ENCODE measurements at places on chromosomes 12 and 14.

GRCh38 chr12:124863416-124864325, at the start of gene SCARB1:
Gene SCARB1 (minus strand): TSS chr12:124863864. CDS start chr12:124863720, 144 bp downstream.
- peak; percentile 92 for ATAC-seq

- no peak for ATAC-seq
Observed at GRCh38 chr12:114136631-114137030, 170.5 kb upstream of the RBM19 start.

DNA sequence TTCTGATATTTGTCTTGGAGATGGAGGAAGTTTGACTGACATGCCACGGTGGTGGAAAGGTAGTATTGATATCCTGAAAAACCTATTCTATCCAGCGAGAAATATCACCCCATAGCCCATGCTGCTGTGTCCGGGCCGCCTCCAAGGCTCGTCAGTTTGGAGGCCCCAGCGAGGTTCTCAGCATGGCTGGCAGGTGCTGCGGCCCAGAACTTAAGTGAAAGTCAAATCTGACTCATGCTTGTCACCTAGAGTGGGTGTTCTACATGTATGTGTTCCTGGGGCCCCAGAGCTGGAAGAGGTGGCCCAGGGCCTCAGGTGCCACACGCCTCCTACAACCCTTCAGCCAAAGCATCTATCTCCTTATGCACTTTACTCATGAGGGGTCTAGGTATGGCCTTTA, 92.9 kb downstream of the GCH1 start:
- ATAC-seq = no peak

- ATAC-seq = no peak
Observed at GRCh38 chr12:113413488-113413939, 8.7 kb upstream of the SDSL start.

DNA sequence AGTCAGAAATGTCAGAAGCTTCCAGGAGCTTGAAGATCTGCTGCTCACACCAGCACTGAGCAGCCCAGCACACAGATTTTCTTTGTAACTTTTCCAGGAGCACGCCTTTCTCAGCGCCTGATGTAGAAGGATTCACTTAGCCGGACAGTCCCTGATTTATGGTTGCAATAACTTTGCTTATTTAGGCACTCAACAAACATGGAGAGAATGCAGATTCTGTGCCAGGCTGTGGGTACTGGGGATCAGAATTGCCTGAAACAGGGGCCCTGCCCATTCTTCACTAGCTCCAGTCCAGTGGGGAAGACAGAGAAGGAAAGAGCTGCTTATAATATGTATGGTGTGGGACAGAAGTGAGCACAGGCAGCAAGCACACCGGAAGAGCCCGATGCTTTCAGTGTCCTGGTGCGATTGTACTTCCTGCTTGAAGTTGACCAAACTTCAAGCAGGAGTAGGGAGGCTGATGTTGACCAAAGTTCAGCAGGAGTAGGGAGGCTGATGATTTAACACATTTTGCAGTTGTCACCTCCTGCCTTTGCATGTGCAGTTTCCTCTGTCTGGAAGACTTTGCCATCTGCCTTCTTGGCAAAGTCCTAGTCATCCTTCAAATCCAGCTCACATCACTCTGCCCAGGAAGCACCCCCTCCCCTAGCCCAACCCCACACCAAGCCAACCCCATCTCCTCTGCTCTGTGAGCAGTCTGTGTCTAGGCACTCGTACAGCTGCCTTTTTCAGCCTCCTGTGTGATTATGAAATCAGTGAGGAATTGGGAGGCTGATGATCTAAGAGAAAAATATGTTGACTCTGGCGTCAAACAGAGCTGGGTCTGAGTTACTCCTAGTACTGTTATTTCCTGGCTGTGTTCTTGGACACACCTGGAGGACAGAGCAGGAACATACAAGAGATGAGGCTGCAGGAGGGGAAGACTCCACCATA, 12.0 kb upstream of the PRIMA1 start:
- peak; percentile 71 for ATAC-seq

- no peak for ATAC-seq
Observed at GRCh38 chr12:15173142-15173541, 48.1 kb downstream of the RERG start.

DNA sequence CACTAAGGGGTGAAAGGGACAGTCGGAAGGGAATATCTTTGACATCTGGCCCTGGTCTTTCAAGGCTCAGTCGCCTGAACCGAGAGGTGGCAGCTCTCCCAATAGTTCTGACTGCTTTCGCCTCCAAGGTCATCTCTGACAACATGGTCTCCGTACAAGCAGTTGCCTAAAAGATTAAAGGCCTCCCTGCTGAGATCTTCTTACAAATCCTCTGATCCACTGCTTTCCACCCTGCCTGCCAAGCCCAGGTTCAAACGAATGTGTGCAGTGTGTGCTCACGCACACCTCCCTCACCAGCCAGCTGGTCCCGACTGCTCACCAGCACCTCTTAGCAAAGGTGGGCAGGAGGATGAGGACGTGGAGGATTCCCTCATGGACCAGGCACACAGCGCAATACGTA, 10.4 kb downstream of the B4GALNT3 start:
- ATAC-seq = no peak

GRCh38 chr14:98580131-98580678, 691.8 kb downstream of the BCL11B start:
- ATAC-seq = no peak

GRCh38 chr14:94906991-94907587, 137.2 kb upstream of the GSC start:
- no peak for ATAC-seq

DNA sequence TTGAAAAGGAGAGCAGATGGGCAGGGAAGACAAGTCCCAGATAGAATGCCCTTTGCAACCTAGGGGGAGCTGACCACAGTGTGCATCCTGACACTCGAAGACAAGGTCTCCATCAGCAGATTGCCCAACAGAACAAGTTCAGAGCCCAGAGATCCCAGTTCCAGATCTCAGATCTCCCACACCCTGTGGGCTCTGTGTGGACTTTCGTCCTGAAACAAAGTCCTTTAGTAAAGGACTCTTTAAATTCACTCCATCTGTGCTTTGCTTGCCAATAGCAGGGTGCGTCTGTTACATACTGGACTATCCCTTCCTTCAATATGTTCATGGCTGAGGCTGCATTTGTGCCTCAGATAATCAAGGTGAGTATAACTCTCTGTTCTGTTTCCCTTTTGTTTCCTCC, 8.7 kb upstream of the C1RL start:
- no peak for ATAC-seq

- ATAC-seq = no peak
Observed at GRCh38 chr12:87883806-87884205, 145.4 kb downstream of the C12orf50 start.

DNA sequence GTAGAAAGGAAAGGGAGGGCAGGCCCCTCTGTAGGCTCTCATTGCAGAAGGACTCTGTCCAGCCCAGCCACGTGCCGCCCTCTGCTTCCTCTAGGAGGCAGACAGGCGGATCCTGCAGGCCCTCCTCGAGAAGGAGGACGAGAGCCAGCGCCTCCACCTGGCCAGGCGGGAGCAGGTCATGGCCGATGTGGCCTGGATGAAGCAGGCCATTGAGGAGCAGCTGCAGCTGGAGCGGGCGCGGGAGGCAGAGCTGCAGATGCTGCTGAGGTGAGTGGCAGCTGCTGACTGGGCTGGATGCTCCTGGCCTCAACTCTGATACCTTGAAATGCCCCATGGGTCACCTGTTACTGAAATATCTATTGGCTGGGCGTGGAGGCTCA, 10.9 kb downstream of the TCHP start:
- ATAC-seq = no peak

GRCh38 chr14:95101736-95102679, 55.3 kb downstream of the DICER1 start:
- no peak for ATAC-seq

- ATAC-seq = no peak
Observed at GRCh38 chr12:11568155-11568761, 81.2 kb upstream of the ETV6 start.

DNA sequence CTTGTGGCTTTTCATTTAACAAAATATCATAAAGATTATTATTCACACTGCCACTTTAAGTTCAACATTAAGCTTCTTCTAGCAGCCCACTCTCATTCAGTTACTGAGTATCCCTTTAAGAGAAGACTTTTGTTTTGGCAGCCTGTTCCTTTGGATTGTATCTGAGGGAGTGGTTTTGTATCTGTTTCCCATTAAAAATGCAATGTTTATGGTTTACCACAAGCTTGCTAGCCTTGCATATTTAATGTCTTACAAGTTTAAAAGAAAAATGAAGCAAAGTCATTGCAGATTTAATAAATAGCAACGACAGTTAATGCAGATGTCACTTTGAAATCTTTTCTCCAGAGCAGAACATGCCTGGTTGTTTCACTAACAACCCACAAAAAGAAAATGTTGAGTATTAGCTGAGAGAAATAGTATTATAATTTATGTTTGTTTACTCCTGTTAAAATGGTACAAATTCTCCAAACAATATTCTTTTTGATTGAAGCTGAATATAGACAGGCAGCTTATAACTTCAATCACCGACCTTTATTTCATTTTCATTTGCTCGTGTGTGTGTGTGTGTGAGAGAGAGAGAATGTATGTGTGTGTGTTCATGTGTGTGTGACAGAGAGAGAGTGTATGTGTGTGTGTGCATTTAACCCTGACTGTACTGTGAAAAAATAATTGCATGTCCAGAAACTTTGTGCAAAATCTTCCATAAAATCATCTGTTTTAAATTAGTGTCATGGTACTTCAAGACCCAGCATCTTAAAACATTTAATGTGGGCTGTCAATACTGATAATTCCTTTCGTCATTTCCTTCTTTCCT, 1.8 kb downstream of the DCN start:
- peak; percentile 50 for ATAC-seq

DNA sequence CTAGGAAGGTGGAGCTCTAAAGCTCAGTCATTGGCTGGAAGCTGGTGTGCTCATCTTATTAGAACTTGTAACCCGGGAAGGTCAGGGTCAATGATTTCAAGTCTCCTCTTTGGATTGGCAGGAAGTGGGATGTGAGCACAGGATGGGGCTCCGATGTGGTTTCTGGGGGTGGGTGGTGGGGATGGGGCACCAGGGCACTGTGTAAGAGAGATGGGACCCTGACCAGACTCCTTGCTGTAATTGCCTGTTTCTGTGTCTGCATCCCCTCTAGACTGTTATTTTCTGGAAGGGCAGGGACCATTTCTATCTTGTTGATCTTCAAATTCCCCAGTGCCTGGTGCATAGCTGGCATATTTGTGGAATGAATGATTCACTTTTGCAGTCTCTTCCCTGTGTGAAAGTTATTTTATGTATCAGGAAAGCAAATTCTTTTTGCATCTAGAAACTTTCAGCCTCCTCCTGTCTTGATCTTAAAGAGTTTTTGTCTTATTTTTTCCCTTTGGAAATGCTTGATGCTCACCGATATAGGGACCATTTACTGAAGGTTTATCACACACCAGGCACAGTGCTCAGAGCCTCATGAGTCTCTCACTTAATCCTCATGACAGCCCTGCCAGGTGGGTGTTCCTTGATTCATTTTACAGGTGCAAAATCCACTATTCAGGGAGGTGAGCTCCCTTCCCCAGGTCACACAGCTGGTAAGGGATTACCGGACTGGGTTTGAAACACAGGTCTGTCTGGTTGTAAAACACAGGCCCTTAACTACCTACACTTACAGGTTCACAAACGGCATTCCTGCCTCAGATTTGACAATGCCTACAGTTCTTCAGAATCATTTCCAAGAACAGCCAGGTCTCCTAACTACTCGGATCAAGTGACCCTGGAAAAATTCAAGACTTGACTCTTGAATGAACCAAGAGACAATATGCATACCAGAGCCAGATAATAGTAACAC, 86.9 kb upstream of the IGF1 start:
- no peak for ATAC-seq

- ATAC-seq = no peak
Observed at GRCh38 chr14:99331811-99332210, 59.8 kb upstream of the BCL11B start.

DNA sequence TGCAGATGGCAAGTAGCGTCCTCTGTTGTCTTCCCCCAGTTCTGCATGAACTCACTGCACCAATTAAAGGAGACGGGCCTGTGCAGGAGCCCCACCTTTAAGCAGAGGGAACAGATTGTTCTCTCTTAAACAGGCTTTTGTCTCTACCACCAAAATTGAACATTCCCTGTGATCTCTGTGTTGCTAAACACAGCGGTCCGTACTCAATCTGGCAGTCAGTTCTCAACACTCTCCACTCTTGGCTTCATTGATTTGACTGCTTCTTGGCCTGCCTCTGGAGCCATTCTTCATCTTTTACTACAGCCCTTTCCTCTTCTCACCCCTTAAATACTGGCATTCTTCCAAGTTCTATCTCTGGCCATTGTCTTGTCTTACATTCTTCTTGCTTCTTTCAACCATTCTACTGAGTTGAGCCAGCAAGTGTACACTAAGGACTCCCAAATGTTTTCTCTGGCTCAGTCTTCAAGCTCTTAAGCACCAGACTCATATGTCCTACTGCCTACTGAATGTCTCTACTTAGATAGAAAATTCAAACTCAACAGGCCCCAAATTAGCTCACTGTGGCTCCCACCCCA, 8.0 kb upstream of the NT5DC3 start:
- ATAC-seq = peak; percentile 91

GRCh38 chr12:82896277-82896676, 209.6 kb downstream of the TMTC2 start:
- no peak for ATAC-seq

GRCh38 chr14:90674043-90674670, 142.1 kb downstream of the TTC7B start:
- ATAC-seq = no peak

- ATAC-seq = no peak
Observed at GRCh38 chr12:131279281-131279921, 325.7 kb downstream of the ADGRD1 start.

- ATAC-seq = no peak
Observed at GRCh38 chr14:55249423-55249822, 21.8 kb upstream of the FBXO34 start.

GRCh38 chr14:36524220-36524837, 4.3 kb upstream of the NKX2-1 start:
- ATAC-seq = no peak

GRCh38 chr12:105922670-105923102, 216.1 kb downstream of the NUAK1 start:
- no peak for ATAC-seq

- ATAC-seq = no peak
Observed at GRCh38 chr14:106208794-106209193, 682.4 kb downstream of the TMEM121 start.

DNA sequence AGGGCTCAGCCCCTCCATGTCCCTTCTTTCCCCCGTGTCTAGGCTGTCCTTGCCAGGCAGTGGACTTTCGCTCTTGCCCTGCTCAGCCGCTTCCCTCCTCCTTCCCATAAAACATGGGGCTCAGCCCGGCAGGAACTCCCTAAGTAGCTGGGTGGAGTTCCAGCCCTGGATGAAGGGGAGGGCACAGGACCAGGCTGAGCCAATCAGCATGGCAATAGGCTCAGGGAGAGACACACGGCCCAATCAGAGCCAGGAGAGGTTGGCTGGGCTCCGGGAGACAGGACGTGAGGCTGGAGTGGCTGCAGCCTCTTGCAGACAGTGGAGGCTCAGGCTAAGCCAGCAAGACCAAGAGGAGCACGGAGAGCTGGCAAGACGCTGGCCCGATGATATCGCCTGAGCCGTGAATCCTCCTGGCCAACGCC, 54.3 kb downstream of the GALNT9 start:
- no peak for ATAC-seq

DNA sequence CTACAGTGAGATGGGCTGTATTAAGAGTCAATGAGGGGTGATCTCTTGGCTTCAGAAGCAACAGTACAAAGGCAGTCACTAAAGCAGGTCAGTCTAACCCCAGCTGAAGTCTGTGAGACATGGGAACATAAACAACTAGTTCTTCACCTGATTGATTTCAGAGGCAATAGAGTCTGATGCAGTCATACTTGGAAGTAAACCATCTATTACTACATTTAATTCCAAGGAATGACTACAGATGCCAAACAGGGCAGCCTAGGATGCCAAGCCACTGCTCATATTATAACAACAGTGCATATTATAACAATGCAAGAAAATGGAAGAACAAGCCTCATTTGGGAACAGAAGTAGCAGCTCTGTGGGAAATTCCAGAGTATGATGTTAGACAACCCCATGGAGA, 35.8 kb downstream of the GRIN2B start:
- ATAC-seq = no peak

All from gastroesophageal sphincter (tissue), 4 donors.